ENCODE measurements at places on chromosomes 4 and X. TPM values are rescaled to one million over a fixed set of nuclear protein-coding genes. Genes with fewer than 3 reads are reported as not detected.
A peak's percentile ranks its signal among the peaks of the same experiment; 100 is the strongest.

DNA sequence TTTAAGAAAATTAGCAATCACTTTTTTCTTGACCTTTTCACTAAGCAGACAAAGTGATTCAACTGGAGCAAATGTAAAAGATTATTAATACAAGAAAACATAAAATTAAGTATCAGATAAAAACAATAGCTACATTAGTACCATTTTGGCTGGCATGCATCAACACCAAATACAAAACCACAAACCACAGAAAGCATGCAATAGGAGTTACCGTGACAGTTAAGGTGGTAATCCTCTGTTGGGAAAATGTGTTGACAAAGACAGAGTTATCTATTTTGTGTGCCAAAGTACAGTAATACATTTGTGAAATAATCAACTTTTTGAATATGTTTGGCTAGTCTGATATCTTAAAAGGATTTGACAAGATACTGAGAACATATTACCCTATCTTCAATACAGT, 89.8 kb upstream of the ETNPPL start:
- no peak for DNase-seq

DNA sequence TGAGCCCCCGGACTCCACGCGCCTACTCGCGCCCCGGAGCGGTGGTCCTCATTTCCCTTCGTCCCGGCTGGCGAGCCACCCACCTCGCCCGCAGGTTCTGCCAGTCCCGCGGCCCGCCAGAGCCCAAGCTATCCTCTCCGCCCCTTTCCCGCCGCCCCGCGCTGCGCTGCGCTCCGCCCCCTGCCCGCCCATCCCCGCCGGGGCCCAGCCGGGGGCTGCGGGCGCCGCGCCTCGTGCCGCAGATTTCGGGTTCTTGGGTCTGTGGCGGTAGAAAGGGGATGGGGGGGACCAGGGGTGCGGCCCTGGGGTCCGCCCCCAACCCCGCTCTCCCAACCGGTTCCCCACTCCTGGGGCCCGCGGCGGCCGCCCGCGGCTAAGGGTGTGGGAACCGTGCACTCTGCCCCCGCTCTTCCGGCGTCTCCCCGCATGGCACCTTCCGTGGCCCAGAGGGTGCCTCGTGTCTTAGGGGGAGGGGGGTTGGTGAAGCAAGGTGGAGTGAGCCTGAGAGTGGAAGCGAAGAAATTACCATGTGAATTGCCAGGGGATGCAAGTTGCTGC, 650.8 kb upstream of the DIPK2B start:
- DNase-seq, result peak; percentile 50

GRCh38 chrX:78958419-78959116, 13.4 kb downstream of the P2RY10 start:
- no peak for DNase-seq

GRCh38 chr4:147730333-147730732, 1.6 kb upstream of the ARHGAP10 start:
- no peak for DNase-seq

DNA sequence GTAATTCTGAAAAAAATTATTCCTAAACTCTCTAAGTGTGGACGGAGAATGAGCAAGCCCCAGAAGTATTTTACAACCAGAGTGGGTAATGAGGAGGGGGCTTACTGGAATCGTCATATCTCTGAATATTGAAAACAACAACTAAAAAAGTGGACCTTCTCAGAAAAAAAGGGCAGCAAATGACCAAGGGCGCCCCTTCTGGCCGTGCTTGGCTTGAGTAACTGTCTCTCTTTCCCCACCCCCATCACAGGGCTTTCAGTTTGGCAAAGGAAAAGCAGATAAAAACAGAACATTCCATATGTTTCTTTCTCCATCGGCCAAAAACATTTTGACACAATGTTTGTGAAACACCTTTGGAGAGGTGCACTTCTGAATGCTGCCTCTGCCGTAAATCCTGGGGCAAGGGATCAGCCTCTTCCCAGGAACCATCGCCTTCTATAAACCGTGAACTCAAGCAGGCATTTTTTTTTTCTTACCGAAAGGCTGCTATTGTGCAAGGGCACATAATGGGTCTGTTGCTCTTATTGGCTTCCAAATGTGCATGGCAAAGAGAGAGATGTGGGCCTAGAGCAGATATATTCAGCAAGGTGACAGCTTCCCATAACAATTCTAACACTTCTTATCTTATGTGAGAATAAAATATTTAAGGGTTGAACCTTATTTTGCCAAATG, 115.4 kb downstream of the PARM1 start:
- no peak for DNase-seq

DNA sequence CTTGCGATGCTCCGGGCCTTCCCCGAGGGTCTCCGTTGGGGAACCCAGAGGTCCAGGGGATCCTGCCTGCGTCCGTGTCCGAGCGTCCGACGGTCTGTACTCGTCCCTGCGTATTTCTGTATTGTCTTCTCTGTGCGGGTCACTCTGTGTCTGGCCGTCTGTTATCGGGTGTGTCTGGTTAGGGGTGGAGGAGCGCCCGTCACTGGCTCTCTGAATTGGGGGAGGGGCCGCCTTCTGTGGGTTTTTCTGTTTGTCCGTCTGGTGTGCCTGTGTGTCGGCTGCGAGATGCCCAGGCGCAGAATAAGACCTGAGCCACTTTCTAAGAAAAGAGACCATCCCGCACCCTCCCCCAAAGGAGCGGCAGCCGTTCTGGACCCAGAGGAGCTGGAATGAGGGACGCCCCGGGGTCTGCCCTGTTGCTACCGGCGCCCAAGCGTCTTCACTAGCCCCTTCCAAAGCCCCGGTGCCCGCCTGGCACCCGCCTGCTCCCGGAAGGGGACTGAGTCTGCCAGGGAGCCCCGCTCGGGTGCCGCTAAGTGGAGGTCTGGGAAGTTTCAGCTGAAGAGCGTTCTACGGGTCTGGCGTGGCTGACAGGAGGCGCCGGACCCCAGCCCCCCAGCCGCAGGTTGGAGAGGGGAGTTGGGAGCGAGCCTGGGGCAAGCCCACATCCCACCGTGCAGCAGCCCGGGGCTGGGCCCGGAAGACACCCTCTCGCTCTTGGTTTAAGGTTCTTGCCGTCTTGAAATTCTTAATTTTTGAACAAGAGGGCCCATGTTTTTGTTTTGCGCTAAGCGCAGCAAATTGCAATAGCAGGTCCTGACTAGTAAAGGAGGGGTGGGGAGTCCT, 1.0 kb upstream of the OTOP1 start:
- DNase-seq, result no peak

GRCh38 chr4:183789657-183790056, 115.5 kb upstream of the STOX2 start:
- no peak for DNase-seq

The EDNRA gene
- total RNA-seq, result not detected

The SPINK2 gene
- total RNA-seq, result not detected

All from activated T-helper 2 cell treated with anti-CD3 and anti-CD28 coated beads, Interferon-gamma antibody, Interleukin-2, Interleukin-4, amounts not matched to agents 10 μg/mL and 5 μg/mL and 100 μg/mL, durations not matched to agents 14 hours and 24 hours and 36 hours (primary cell).